ENCODE measurements at places on chromosomes 3 and 15.
A peak's percentile ranks its signal among the peaks of the same experiment; 100 is the strongest.

- DNase-seq = peak; percentile 41
Observed at GRCh38 chr3:196073255-196073753, 8.6 kb downstream of the TFRC start.

DNA sequence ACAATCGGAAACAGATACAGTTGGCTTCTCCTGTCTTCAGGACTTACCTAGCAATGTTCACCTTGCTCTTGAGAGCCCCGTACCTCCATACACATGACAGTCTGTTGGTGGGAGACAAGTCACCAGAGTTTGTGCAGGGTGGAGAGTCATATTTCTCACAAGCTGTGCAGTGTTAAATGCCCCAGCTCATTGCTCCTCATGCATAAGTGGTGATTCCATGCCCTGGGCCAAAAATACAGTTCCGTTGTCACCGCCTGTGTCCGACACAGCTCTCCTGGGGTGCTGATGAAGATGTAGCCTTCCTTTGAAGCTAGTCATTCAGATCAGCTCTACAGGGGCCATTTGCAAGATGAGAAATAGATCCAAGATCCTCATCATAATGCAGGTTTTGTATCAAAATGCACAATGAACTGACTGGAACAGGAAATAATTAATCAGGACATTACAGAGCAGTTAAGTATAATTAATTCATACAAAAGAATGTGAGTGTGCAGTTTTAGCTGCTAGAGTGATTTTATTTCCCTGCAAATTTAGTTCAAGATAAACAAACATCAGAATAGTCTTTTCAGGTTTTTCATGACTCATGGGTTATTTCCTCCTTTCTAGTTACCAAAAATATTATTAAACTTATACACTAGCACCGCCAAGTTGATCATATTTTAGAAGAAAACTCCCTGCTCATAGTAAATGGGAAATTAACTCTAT, 66.5 kb downstream of the CD47 start:
- no peak for DNase-seq

DNA sequence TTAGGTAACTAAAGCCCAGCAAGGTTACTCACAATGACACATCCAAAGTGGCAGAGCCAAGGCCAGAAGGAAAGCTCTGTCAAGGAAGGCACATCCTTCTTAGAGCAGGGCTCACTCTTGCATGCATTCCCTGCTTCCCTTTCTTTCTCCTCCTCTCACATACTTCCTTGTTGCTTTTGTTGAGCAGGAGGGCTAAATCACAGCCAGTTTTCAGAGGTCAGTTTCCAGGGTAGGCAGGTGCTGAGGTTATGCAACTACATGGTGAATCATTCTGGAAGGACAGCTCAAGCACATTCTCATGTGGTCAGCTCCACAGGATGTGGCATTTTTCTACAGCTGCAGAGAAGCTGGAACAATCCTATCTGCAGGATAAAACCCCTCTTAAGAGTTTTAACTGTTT, 275.6 kb downstream of the ZNF621 start:
- DNase-seq = no peak

DNA sequence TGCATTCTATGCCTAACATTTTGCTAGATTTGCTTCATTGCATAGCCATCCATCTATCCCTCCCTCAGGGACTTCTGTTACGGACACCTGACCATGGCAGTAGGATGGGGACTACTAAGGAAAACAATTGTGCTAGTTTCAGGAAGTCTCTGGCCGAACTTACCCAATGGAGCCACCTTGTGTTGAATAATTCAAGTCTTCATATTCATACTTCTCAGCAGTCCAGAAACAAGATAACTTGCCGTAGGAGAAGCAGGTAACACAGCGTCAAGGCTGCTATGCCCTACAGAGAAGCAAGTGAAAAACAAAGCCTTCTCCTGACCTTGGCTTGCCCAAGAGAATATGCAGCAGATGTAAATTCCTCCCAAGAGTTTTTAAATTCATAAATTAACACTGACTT, 685.3 kb downstream of the GRM7 start:
- DNase-seq = no peak

DNA sequence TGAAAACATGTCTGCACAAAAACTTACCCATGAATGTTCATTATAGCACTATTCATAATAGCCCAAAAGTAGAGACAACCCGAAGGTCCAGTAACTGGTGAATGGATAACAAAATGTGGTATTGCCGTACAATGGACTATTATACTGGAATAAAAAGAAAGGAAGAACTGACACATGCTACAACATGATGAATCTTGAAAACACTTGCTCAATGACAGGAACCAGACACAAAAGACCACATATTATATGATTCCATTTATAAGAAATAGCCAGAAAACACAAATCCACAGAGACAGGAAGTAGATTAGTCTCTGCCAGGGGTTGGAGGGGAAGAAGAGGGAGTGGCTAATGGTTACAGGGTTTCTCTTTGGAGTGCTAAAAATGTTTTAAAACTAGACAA, 18.3 kb downstream of the SHC4 start:
- no peak for DNase-seq

- DNase-seq = no peak
Observed at GRCh38 chr3:113213896-113214587, 2.7 kb downstream of the BOC start.

GRCh38 chr3:119279101-119279554, 15.1 kb upstream of the ARHGAP31 start:
- DNase-seq = no peak

DNA sequence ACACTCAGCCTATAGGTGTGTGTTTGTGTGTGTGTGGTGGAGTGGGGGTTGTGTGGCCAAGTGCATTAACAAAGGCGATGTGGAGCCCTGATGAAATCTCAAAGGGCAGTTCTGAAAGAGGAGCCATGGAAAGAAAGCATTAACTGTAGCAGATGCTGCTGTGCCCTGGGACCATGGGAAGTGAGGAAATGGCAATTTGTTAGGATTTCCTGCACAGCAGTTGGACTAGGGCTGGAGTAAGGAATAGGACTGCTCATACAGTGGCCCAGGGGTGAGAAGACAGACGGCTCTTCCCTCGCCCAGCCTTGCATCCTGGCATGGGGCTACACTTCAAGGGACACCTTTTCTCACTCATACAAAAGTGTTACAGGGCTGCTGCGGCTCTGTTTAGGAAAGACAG, 12.3 kb upstream of the ZBTB38 start:
- DNase-seq = no peak

GRCh38 chr3:106386050-106386449, 517.2 kb upstream of the CBLB start:
- DNase-seq = no peak

DNA sequence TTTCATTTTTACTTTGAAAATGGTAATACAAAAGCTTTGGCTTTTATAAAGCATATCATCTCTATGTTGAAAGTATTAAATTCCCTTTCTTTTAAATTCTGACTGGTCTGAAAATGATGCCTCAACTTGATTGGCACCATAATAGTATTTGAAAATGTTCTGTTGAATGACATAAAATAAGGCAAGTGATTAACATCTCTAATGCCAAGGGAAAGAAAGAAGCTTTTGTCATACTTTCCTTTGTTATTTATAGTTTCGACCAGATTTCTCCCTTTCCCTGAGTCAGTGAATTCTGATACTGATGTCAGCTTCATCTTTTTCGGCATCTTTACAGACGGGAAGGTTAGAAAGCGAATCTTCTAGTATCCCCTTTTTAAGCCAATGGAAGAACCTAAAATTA, 3.4 kb upstream of the AP4E1 start:
- no peak for DNase-seq

DNA sequence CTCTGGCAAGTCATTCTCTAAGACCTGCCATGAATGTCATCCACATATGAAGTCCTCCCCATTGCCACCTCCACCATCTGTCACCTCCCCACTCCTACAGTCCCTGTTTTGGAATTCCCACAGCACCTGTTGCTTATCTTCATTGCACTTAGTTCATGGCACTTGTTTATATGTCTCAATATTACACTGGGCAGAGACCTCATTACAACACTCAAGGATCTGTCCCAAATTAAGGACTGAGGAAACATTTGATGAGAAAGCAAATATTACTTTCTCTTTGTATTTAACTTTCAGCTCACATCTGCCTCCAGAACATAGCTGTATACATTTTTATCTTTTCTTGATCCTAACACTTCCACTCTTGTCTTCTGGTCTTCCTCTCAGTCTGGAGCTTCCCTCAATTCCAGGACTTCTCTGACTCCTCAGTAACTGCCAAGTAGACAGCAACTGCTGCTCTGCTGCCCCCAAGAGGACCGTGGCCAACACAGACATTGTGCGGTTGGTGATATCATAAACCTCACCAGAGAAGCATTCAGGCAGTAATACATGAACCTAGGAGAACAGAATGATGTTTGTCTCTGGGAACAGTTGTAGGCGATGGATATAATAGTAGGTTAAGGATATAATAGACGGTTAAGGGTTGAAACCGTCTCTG, 45.0 kb upstream of the FGF12 start:
- no peak for DNase-seq

DNA sequence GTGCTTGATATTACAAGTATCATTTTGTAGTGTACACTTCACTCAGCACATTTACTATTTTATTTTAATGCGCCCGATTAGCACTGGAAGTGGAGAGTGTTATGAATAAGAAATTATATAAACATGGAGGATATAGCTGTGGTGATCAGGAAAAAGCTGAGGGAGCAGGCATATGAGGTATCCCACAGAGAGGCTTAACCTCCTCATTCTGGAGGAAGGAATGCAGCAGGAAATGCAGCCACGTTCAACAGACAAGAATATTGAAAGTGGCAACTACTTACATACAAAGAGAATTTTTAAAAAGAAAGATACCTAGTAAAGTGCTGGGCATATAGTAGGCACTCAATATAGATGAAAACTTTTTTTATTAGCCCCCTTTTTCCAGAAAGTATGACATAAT, 166.0 kb upstream of the SATB1 start:
- DNase-seq = no peak

- DNase-seq = no peak
Observed at GRCh38 chr3:99355465-99355864, 282.9 kb upstream of the COL8A1 start.

DNA sequence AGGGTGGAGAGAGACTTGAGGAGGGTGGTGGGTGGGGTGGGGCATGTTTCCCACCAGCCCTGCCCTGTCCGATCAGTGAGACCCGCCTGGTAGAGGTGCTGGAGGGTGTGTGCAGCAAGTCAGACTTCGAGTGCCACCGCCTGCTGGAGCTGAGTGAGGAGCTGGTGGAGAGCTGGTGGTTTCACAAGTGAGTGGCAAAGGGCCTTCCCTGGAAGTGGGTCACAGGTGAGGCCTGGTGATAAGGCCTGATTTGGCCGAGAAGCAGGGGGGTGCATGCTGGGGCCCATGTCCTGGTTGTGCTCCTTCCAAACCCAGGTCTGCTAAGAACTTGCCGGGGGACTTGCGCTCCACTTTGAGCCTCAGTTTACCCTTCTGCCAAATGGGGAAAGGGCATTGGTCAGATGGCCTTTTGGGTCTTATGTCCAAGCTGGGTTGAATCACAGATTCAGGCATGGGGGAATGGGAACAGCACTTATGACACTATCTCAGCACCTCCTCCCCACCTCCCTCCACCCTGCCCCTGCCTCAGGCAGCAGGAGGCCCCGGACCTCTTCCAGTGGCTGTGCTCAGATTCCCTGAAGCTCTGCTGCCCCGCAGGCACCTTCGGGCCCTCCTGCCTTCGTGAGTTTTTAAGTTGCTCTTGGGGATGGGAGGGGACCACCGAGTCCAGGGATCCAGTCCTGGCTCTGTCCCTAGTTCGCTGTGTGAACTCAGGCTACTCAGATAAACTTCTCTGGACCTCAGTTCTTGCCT, 4.0 kb downstream of the CRELD1 start:
- DNase-seq = no peak

DNA sequence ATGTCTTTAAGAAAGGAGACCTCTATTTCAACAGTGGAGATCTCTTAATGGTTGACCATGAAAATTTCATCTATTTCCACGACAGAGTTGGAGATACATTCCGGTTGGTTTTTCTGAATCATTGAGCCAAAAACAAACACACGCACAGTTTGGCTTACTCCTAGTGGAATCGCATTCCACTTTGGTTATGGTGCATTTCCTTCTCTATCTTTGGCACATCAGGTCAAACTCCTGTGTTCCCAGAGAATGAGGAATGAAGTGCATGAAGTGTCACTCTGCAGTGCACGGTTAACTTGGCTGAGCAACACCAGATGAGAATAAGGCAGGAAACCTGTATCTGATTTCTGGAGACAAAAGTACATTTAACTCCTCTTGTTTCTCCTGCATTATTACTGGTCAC, 38.5 kb downstream of the HDC start:
- DNase-seq = no peak

DNA sequence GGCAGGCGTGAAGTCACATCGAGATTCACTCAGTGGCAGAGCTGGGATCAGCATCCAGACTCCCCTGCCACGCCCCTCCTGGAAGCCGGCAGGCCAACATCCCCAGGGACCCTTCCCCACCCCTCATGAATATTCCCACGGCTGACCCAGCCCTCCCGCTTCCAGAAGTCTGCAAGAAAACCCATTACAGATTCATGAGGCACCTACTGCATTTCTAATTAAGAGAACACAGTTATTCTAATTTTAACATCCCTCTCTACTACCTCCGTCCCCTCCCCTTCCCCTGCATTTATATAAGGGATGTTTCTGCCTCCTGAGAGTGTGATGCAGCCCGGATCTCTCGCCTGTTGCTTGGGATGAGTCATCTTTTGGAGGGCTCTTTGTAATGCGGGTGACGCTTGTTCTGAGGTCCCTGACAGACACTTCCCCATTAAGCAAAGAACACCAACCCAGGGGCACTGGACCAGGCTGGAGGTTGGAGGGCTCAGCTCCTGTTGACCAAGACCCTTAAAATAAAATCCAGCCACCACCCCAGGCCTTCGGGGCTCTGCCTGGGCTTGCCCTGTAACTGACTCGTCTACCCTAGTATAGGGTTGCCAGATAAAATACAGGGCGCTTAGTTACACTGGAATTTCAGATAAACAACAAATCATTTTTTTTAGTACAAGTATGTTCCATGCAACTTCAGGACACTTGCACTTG, 118.7 kb downstream of the NUP210 start:
- DNase-seq = peak; percentile 51

GRCh38 chr15:41987246-41987924, 15.0 kb upstream of the EHD4 start:
- no peak for DNase-seq

- no peak for DNase-seq
Observed at GRCh38 chr3:150101016-150101415, 130.3 kb upstream of the PFN2 start.

GRCh38 chr3:8990266-8991215, 27.3 kb upstream of the RAD18 start:
- DNase-seq = no peak

DNA sequence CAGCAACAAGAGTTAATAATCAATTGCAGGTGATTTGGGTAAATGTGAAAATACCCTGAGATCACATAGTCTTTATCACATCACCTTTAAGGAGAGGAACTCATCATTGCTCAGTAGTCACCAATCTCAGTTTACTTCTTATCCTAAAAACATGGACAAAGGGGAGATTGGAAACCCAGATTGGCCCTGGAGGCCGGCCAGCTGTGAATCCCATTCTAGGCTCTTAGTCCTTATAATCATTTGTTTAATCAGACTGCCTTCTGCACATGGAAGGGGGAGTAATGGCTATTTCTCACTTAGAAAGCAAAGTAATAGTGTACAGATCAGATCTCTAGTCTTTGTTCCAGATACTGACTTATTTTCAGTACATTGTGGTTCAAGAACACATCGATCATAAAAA, 37.2 kb upstream of the CPB1 start:
- no peak for DNase-seq
